ENCODE measurements at places on chromosomes 4 and X.

DNA sequence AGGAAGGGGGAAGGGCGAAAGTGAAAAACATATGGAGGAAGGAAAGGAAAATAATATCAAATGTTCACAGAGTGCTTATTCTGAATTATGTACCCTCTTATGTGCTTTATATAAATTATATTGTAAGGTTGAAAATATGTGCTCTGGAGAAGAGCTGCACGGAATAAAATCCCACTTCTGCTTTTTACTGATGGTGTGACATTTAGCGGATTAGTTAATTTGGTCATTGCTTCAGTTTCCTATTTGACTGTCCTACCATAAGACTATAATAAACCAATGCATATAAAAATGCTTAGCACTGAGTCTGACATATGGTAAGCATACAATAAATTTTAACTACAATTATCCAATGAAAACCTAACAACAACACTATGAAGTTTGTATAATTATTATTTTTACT is 86.2 kb downstream of the NPFFR2 start:
- DNase-seq, result no peak

DNA sequence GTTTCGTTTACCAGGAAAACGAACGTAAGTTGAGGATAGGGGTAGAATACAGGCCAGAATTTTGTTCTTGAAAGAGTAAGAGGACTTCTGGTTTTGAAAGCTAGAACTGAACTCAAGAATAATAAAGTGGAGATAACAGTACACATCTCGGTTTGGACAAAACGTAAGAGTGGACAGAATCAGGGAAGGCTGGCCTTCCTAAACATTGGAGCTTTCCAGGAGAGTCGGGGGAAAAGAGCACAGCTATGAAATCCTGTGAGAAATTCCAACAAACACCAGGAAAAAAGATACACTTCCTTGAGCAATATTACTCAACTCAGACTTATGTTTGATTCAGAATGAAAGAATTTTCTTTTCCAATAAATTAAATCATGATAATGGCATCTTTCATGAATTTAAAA is 1.2 kb downstream of the CTSO start:
- DNase-seq, result no peak

DNA sequence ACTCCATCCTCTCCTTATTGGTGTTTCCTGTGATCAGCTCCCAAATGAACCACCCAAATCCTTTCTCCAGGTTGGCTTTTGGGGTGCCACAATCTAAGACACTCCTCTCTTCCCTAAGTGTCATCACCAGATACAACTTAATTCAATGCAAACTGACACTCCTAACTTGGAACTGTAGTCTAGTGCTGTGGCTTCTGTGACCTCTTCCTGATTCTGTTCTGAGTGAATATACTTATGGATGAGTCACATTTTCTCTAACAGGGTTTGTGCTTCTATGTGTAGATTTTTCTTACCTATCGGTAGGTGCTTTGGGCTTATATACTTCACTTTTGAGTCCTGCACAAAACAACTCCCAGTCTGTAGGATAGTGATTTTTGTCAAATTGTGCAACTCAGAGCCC is 141.3 kb upstream of the MAOA start:
- no peak for DNase-seq

DNA sequence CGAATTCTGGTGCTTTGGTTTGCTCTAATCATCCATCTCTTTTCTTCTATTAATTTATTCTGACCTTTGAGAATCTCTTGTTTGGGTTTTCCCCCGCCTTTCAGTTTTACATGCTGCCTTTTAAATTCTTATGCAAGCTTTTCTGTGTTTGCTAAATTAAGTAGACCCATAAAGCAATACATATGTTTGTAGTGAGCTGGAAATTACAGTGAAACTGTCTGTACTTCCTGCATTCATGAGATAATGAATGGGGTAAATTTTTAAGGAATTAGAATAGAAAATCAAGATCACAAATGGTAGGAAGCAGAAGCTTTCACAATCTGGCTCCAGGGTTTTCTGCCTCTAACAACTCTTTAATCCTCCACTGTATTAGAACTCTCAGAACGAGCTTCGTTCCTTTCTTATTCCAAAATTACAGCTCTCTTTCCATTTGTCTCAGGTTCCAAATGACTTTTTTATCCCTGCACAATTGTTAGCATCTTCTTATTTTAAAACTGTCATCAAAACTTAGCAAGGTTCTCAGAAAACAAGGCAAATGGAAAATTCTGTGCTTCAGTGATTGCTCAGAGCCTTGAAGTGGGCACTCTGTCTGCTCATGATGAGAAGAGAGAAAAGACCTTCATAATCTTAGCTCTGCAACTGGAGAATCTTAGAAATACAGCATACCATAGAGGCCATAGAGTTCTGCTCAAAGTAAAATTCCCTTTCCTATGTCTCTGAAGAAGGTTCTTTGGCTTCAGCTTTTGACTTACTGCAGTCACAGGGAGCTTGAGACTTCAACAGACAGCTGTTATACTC is 108.2 kb downstream of the EGF start:
- DNase-seq, result no peak

GRCh38 chr4:106987311-106987710 is 48.8 kb downstream of the DKK2 start:
- DNase-seq, result no peak

DNA sequence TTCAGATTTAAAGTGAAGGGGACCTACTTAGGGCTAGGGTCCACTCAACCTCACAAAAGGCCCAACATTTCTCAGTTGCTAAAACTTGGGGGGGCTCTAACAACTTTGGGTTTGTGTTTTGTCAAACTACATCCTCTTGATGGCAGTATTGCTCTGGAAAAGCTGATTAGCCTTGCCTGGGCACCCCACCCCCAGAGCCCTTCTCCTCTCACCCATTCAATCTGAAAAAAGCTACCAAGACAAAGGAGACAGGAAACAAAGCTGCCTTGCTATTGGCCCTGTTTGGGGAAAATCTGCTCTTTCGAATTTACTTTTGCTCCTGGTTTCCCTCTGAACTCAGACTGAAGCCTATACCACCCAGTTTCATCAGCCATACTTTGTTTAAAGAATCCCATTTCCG is 195.2 kb upstream of the STK26 start:
- no peak for DNase-seq

DNA sequence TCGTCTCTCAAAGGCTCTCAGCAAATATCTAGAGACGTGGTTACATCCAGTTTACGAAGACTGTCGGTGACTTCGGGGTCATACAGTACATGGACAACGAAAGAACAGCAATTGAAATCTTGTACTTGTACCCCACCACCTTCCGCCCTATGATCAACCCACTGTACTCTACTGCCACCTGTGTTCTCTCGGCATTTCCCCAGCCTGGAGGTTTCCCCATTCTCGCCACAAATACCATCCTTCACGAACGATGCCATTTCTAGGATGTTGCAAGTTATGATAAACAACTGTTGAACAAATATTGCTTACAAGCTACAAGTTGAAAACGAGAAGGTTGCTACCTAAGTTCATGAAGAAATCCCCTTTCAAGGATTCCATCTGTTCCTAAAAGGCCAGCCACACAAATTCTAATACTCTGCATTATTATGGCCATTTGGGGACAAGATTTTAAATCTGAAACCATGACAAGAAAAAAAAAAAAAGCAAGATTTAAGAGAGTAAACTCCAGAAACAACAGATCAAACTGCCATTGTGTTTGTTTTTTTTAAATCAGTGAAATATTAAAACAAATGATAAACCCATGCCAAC is 1.6 kb downstream of the APBB2 start:
- no peak for DNase-seq

- no peak for DNase-seq
Measured at GRCh38 chr4:66853845-66854244, 691.5 kb downstream of the CENPC start.
